ENCODE measurements at places on chromosomes 1 and 21.

GRCh38 chr1:57164584-57164983 is 198.8 kb upstream of the C8B start:
- peak; percentile 25 for DNase-seq

DNA sequence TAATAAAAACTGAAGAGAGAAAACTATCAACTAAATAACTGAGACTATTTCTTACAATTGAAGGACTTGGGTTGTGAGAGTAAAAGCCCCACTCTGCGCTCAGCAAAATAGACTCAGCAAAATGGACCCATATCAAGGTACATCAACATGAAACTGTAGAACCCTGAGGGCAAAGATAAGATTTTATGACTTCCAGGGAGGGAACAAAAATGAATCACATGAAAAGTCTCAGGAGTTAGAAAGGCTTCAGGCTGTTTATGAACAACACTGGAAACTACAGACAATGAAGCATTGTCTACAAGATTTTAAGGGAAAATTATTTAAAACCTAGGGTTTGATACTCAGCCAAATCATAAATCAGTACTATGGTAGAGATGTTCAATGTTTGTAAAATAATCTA is 434.3 kb downstream of the PTPRC start:
- DNase-seq = no peak

DNA sequence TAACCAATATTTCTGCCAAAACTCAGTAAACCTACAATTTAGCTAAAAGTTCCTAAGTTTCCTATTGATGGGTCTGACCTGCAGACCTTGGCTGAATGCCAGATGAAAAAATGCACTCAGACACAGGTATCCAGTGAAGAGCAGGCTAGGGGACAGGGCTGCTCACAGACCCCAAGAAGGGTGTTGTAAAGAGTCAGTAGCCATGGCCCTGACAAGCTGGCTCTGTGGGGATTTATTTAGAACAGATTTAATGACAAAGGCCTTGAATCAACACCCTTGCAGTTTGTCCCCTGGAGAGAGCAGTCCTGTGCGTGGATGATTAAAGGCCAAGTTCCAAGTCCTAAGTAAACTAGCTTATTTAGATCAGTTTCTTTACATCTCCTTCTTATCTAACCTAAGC is 1243.2 kb upstream of the ADGRL4 start:
- DNase-seq = no peak

GRCh38 chr1:35588197-35588910 is 15.2 kb downstream of the TFAP2E start:
- no peak for DNase-seq

DNA sequence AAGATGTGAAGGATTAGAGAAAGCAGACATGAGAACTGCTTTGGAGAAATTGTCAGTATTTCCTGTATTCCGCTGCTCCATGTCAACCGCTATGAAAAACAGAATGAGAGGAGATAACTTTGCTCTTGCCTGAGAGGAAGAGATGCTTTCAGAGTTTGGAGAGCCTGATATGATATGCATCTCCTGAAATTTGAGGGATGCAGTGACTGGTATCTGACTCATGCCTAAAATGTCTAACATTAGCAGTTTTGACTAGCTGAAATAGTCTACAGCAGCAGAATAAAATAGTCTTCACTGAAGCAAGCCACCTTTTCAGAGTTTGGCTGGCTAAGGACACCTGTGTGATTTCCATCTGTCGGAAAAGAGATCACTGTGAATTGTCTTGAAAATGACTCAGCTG is 165.8 kb upstream of the LRRC7 start:
- no peak for DNase-seq

GRCh38 chr1:79133774-79134364 is 127.3 kb upstream of the ADGRL4 start:
- no peak for DNase-seq

DNA sequence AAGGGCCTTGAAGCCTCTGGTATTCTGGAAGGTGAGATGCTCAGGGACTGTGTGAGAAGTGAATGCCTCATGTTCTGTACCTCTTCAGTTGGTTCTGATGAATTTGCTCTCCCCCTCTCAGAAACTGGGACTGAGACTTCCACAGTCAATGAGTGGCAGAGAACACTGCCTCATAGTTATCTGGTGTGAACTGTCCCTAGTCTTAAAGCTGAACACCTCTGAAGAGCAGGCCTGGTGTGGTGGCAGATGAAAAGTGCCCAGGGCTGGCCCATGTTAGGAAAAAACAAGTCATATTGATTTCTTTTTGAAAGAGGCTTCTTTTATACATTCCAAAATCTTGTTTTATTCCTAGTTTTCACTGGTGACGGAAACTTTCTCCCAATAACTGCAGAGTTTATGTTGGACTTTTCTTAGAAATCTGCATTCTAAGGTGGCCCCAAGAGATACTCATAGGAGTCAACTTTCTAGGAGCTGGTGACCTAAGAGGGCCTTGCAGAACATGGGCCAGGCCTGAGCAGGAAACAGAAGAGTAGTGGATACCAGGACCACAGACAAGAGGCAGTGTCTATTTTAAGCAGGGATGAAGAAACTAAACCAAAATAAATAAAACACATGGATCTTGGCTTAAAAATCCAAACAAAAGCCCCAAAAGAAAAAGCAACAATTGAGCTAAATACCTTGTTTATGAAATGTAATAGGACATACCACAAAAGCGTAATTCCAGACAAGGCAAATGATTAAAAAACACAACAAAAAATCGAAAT is 19.5 kb downstream of the DUSP10 start:
- no peak for DNase-seq

- DNase-seq = no peak
Observed at GRCh38 chr1:185158800-185159199, 1.8 kb downstream of the SWT1 start.

GRCh38 chr1:98384461-98385141 is 276.9 kb upstream of the SNX7 start:
- peak; percentile 50 for DNase-seq

DNA sequence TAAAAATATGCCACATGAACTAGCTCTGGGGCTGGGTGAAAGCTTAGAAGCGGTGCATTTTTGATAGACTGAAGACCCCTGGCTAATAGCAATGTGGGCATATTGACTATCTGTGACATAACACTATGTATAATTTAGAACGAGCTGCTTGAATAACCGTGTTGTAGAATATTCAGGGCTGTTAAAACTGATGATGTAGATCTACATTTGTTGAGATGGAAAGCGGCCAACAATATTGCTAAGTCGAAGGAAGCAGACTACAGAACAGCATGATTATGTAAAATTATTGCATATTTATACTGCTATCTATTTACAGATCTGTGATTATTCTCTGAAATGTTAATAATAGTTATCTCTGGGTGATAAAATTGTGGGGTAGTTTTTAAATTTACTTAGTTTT is 41.1 kb upstream of the BCL10 start:
- no peak for DNase-seq

DNA sequence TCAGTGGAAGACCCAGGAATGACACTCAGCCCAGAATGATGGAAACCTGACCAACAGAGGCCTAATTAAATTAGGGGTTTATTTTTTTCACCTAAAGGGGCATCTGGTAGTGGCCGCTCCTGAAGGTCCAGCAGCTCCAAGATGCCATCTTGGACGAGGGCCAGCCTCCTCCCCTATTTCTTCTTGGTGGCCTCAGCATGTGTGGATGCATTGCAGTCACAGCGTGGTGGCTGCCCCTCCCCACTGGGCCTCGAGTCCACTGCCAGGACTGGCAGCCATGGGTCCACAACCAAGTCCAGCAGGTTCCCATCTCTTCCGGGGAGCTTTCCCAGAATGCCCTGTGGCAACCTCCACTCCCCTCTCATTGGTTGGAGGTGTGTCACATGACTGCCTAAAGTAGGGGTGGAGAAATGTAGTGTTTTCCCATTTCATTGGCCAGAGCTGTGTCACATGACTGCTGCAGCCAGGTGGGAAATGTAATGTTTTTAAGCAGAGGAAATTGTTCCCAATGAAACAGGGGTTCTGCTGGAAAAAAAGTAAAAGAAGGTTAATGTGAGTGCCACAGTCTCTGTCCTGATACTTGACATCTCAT is 628.2 kb downstream of the PTPRU start:
- DNase-seq = no peak

- DNase-seq = peak; percentile 51
Observed at GRCh38 chr21:37032877-37033471, 26.5 kb downstream of the RIPPLY3 start.

GRCh38 chr1:230972855-230973271 is 5.8 kb downstream of the TTC13 start:
- DNase-seq = peak; percentile 47

DNA sequence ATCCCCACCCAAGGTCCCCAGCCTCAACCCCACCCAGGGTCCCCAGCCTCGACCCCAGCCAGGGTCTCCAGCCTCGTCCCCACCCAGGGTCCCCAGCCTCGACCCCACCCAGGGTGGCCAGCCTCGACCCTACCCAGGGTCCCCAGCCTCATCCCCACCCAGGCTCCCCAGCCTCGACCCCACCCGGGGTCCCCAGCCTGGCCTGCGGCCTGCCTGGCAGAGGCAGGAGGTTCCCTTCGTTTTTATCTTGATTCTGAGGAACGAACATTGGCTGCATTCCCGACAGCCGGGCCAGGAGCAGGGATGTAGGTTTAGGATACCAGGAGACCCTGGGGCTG is 3.4 kb upstream of the PDE9A start:
- DNase-seq = no peak

- no peak for DNase-seq
Observed at GRCh38 chr1:40740039-40740996, 43.3 kb upstream of the KCNQ4 start.

- DNase-seq = peak; percentile 31
Observed at GRCh38 chr1:93623436-93623835, 58.2 kb downstream of the BCAR3 start.

DNA sequence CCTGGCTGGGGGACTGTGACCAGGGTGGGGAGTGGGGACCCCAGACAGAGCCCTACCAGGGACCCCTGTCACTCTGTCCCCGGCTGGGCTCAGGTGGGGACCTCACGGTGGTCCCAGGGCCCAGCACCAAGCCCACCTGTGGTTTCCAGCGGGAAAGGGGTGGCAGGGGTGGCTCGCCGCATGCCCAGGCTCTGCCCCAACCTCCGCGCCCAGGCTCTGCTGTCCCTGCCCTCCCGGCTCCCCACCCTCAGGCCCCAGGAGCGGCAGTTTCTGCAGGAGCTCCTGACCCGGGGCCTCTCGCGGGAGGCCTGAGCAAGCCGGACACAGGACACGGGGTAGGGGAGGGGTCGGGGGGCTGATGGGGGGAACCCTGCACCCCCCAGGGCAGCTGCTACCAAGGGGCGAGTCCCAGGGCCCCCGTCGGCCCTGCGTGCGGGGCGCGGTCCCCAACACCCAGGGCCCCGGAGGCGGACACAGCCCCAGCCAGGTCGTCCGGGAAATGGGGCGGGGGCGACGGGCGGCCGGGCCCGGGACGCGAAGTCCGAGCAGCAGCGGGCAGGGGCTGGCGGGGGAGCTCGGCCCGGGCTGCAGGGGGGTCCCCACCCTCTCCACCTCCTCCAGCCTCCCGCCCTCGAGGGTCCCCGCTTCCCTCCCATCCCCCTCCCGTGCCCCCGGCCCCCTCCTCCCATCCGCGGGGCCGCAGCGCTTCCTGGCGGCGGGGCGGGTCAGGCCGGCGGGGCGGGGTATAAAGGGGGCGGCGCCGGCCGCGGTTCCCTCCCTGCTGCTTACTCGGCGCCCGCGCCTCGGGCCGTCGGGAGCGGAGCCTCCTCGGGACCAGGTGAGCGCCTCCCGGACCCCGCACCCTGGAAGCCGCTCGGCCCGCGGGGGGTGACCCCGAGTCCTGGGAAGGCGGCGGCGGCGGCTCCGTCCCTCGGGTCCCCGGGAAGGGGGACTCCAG is at the start of gene COL6A2:
Gene COL6A2, plus strand, starts transcription at position 777 of the 958 bp plus-strand sequence.
- peak; percentile 74 for DNase-seq
